ENCODE measurements at places on chromosomes 2 and 18.
A peak's percentile ranks its signal among the peaks of the same experiment; 100 is the strongest.

GRCh38 chr2:127901339-127902056 is 15.7 kb upstream of the AMMECR1L start:
- peak; percentile 64 for DNase-seq

DNA sequence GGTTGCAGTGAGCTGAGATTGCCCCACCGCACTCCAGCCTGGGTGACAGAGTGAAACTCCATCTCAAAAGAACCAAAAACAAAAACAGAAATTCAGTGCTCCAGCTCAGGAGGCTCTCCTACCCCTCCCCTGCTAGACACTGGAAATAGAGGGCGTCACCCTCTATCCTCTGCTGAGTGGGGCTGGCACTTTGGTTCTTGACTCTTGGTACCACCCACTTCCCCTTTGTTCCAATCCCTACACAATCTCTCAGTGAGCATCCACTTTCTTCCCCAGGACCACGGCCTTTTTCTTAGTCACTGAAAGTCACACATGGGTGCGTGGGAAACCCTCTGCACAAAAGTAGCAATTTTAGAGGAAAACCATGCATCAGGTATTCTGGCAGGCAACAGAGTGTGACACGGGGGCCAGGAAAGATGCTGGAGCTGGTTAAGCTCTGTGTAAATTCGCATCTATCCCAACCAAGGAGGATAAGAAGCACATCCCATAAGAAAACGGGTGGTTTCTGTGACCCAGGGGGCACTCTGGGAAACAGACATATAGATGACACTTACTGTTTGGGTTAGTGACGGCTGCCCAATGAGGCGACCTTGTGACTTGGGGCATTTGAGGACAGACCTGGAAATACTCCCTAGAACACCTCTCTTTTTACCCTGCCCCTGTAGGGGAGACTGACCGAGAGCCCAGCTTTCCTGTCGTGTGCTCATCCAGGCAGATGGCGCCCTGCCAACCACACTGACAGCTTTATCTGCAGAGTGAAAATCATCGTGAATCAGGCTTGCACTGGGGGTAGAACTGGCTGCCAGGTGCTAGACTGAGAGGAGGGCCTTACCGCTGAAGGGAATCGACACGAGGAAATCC is 7.7 kb downstream of the HJURP start:
- no peak for DNase-seq

DNA sequence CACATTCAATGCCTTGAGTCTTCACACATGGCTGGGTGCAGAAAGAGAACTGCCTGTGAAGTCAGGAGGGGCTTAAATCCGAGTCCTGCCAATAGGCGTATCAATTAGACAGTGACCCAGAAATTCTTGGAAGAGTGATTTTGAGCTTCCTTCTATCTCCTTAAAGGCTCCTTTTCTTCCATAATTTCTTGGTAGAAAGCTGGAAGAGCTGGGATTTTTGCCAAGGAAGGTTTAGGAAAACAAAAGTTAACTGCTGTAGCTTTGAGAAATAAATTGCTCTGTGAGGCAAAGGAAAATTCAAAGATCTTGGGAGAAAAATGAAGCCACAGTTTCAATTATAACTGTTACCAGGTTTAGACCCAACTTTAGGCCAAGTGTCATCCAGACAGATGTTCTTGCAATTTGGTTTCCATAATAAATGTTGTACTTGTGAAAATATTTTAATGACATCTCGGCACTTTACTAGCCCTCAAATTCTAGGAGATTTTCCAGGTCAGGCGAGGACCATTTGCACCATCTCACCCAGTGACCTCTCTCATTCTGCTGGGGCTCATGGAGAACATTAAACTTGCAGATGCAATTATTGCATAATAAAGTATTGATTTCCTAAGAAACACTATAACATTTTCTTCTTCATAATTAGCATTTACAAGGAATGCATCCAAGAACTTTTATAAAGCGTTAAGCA is 329.7 kb upstream of the MEIS1 start:
- DNase-seq, result peak; percentile 22

DNA sequence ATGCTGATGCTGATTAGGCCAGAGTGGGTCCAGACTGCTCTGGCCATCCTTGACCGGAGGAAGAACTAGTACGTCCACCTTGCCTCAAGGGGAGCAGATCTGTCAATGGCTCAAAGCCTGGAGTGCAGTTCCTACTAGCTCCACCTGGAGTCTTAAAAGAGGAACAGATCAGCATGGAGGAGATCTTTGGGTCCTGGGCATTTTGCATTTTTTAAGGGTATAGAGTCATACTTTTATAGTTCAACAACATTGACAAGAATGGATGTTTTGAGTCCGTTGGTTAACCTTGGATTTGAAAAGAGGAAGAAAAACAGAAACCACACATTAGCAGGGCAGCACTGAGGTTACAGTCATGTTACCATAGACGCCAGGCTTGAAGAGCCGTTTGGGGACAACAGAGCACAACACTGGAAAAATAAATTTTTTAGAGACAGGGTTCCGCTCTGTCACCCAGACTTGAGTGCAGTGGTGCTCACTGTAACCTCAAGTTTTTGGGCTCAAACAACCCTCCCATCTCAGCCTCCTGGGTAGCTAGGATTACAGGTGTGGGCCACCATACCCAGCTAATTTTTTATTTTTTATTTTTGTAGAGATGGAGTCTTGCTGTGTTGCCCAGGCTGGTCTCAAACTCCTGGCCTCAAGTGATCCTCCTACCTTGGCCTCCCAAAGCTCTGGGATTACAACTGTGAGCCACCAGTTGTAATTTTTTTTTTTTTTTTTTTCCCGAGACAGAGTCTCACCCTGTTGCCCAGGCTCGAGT is 78.5 kb downstream of the PRKCE start:
- no peak for DNase-seq

DNA sequence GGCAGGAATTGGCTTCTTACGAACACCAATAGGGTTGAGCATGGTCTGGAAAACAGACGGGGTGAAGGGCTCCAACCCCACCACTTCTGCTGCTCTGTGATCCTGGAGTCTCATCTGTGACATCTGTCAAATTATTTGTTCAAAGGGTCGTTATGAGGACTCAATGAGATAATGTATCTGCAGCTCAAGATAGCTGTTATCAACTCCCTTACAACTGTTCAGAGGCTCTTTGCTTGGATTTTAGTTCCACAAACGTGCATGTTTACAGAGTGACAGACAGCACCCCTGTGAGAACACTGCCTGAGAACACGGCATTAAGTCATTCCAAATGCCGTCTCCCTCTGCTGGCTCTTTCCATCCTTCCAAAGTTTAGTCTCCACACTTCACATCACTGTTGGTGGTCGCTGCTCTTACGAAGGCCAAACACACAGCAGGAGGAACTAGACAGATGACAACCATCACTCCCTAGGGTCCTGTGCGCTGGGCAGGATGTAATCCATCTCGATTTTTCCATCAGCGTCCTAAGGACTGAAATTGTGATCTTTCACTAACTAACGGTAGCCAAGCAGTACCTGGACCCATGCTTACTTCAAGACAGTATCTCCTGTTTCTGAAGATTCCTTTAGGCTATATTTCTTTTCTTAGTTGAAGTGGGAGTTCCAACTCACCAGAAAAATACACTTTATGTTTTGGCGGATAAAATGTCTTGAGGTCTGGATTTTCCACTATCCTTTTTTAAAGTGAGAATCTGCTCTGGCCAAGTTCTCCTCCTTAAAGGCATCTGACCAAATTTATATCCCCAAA is 220.3 kb downstream of the ANAPC1 start:
- peak; percentile 35 for DNase-seq

DNA sequence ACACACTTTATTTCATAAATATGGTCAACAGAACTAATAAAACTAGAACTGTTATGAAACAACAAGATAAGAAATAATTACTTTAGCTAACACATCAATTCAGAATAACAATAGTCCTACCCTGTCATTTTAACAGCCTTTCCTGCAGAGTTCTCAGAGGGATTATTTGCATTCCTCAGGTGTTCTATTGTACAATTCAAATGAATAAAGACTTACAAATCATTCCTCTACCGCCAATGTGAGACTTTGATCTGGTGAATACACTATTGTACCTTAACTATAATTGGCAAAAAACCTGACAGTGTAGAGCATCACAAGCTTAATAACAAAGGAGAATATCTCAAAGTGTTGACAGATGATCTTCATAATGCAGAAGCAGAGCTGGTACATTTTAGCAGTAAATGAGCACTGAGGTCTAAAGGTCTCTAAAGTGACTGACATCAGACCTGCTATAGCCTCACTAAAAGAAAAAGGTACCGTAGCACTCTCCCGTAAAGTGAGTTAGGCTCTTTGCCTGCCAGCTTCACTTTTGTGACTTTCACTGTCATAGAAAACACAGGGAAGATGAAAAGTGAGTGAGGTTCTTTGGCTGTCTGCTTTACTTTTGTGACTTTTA is 118.8 kb upstream of the SP3 start:
- no peak for DNase-seq

DNA sequence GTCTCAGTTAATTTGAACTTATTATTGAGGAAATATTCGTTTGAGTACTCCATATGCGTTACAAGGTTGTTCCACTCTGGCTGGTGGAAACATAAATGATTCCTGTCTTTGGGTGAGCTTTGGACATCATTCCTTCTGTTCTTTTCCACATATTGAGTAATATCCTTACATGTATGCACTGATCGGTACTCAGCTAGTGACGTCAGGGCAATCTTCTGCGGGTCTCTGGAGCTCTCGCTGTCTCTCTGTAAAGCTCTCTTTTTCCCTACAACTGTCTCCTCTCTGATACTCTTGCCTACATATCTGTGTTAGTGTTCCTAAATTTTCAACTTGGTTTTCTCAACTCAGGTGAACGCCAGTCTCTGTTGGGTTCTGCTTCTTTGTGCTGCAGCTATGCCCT is 23.4 kb upstream of the IL36G start:
- DNase-seq, result no peak

DNA sequence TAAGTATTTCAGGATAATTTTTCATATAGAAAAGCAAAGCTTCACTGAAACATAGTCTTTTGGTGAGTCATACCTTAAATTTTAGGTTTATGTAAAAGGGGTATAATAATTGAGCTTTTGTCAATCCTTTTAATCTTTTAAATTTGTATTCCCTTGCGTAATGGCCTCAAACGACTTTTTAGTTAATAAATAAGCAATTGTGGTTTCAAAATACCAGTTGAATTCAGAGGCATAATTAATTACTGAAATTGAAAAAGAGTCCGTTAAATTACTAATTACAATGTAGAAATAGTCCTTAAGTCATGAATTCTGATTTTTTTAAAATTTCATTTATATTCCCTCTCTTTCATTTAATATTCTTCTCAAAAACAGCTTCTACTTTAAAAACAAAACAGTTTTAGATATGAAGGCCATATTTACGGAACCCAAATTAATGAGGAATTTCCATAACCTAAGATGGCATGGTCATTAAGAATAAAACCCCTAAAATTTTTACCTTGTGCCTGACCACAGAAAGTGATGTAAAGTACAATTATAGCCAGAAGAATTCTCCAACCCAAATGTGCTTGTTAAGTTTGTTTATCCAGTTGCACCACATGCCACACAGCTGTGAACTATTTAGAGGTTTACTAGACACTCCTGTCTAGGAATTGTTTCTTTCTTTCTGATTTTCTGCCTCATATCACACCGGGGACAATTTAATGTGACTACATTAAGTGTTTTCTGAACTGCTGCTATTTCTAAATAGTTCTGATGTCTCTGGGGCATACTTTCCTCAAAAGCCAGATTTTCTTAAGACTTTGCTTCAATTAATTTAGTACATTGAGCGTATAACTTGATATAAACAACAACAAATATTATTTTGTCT is 60.7 kb upstream of the ITGA4 start:
- peak; percentile 66 for DNase-seq

DNA sequence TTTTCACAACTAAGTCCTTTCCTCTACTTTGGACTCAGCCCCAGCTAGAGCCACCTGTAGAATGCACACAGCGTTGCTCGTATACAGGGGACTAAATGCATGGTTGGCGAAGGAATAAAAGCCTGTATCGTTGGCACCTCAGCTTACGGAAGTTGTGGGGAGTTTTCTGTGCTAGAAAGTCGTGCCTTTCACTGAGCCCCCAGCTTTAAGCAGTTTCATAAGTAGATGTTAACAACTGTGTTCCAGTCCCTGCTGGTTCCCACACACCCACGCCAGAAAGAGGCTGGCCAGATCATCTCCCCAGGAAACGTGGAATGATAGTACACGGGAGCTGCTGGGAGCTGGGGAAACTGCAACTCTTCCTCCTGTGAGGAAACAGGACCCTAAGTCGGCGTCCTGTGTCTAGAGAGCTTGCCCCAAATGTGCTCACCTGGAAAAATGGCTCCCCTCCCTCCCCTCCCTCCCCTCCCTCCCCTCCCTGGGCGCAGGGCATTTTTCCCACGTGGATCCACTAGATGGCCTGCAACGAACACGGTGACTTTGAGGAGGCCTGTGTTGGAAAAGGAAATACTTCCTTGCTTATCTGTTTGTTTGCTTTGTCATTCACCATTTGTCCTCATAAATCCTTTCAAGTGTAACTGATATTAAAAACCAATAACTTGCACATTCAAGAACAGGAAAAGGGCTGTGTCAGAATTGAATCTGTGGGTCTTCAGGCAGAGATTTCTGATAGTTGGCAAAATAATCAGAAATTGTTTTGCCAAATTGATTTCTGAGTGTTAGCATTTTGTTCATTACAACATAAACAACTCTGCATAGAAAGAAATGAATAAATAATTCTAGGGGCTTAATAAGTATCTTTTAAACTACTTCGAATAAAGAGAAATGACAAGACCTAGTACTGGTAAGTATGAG is 43.9 kb upstream of the RFX8 start:
- DNase-seq, result peak; percentile 22

DNA sequence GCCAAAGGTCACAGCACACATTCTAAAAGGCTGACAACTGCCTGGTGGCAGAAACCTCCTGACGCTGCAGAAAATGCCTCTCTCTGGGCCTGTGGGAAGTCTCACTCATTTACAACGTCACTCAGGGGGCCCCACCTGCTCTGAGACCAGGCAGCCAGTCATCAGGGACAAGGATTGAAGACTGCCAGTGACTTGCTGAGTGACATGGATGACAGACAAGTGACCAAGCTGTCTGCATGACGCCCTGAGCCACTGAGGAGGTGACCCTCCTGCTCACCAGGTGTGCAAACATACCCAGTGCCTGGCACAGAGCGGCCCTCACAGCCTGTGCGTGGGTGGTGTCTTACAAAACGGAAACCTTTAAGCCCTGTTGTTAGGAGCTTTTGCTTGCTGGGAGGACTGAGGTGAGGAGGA is 392.4 kb downstream of the TNS1 start:
- DNase-seq, result no peak

DNA sequence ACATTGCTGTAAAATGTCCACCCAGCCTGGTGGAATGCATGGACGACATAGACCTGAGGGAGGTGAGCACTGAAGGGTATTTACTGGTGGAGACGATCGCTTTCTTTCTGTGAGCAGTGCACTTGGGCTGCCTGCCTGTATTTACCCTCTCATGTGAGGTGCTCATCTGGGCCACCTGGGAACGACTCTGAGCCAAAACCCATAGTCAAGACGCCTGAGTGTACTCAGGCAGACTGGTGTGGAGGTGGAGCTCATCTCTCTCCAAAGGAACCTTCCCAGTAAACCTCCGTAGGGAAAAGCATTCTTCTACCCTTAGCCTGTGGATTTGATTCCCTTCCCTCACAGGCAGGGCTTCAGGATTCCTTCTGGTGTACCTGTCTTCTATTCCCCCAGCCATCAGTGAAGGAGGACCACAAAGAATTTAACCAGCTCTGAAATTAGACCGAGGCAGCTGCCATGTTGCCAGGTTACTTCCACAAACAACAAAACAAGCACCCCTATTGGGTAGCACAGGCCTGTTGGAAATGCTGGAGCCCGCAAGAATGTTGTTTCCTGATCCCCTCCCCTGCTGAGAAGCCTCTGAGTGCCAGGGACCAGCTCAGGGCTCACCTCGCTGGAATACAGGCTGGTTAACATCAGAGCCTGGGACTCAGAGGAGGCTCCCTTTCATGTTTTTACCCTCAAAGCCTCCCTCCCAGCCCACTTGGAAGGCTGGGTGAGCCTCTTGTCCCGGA is 47.5 kb upstream of the TXNDC2 start:
- DNase-seq, result no peak

- no peak for DNase-seq
Measured at GRCh38 chr18:43141208-43141607, 25.7 kb upstream of the RIT2 start.

Data from spinal cord (tissue), 10 donors.